Stimulated activated naive CD8-positive, alpha-beta T cell treated with anti-CD3 and anti-CD28 coated beads, Interleukin-15, Interleukin-2, amounts not matched to agents 100 U/mL and 50 U/mL, for 24 hours (primary cell): ENCODE measurements at places on chromosomes 3 and 15.

- DNase-seq, result peak; percentile 3
These were observed 30.4 kb downstream of the GOLGA6L2 start for GRCh38 chr15:23416349-23417276.

GRCh38 chr15:98657721-98658120 is 9.4 kb downstream of the IGF1R start:
- DNase-seq, result no peak

- DNase-seq, result no peak
These were observed 47.0 kb downstream of the MAP2K1 start for GRCh38 chr15:66433726-66434125.

- DNase-seq, result no peak
These were observed 168.1 kb upstream of the LRRN1 start for GRCh38 chr3:3631114-3631513.

- DNase-seq, result no peak
These were observed 28.2 kb downstream of the PPP4R2 start for GRCh38 chr3:73024836-73025235.

GRCh38 chr3:47384425-47384824 is 3.6 kb downstream of the PTPN23 start:
- DNase-seq, result no peak

DNA sequence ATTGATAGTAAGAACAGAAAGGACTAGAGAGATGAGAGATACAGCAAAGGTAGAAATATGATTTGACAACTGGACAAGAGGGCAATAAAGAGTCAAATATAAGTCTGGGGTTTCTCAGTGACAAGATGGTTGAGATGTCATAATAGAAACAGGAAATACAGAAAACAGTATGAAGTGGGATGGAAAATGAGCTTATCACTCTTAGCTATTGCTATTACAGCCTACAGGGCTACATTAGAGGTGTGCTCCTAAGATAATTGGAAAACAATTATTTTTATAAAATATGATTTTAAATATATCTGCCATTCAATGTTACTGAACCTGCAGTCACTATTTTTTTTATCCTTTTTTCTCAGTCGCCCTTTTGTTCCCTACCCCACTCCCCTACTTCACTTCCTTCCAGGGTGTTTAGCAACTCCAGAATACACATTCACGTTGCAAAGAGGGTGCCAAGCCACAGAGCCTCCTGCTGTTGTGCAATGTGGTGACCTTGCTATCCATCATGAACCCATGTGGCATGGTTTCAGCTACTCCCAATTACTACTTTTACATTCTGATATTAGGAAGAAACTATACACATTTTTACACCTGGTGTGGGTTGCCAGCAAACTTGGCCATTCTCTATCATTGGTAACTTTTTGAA is 6.0 kb downstream of the NRG4 start:
- DNase-seq, result no peak

DNA sequence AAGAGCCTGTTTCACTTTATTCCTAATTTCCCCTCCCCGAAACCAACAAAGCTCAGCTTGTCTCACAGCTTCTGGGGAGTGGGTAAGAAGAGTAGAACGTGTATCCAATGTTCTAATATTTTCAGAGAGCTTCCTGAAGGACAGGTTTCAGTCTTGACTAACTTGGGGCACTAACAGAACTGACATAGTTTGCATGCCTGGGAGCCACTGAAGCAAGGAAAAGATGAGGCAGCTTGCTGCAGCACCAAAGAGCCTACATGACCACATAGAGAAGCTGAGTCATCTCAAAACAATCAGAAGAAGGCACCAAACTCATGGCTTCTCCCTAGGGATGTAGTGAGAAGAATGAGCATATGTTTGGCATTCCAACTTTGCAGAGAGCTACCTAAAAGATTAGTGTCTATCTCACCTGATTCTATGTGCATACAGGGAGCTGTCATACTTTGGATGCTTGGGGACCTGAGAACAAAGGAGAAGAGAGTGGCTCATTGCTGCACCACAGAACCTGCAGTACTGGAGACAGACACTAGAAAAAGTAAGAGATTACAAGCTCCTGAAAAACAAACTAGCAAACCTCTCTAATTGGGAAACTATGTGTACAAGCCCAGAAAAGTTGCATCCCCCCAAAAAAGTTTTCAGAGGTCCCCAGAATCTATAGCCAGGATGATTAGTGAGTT is 86.9 kb downstream of the DCLK3 start:
- no peak for DNase-seq

- no peak for DNase-seq
These were observed 866 bp downstream of the SLC49A4 start for GRCh38 chr3:122795674-122796195.

- no peak for DNase-seq
These were observed 148.0 kb upstream of the NR2E3 start for GRCh38 chr15:71662306-71662705.

- DNase-seq, result no peak
These were observed 8.9 kb downstream of the OXTR start for GRCh38 chr3:8760506-8760905.

- no peak for DNase-seq
These were observed 96.7 kb upstream of the TP63 start for GRCh38 chr3:189534531-189534930.

DNA sequence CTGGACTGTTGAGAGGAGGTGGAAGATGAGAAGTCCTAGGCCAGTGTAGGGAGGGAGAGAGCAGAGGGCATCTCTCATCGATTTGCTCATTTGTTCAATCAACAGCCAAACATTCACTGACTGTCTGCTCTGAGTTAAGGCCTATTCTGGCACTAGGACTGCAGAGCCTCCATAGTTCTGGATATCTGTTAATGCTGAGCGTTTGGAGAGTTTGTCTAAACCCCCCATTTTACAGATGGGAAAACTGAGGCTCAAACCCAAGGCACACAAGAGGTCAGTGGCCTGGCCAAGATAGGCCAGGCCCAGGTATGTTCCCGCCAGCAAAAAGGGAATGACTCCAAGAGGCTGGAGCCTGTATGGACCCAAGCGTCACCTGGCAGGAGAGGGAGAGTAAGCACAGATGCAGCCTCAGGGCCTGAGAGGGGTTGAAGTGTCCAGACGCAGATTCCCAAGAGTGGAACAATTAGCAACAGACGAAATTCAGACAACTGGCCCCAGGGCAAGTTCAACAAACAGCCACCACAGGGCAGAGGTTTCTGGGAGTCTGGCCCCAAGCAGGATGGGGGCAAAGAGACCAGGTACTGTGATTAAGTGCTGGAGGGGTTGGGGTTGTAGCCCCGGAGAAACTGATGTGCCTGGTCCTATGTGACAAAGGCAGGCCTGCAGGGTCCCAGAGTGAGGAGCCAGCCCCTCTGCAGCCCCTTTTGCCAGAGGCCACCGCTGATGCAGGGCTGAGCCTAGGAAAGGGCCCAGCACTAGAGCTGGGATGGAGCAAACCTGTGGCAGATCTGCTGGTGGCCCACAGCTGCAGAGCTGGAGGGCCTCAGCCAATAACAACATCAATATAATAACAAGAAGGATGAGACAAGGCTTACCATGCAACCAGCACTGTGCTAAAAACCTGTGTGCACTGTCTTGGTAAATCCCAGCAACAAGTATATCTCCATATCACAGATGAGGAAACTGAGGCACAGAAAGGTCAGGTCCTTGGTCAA is 245.1 kb upstream of the TLE3 start:
- DNase-seq, result no peak

- DNase-seq, result no peak
These were observed 2.9 kb upstream of the TFG start for GRCh38 chr3:100706365-100706764.

- no peak for DNase-seq
These were observed 58.1 kb downstream of the SLC6A6 start for GRCh38 chr3:14460342-14461005.

GRCh38 chr3:48026951-48027908 is 11.0 kb upstream of the MAP4 start:
- no peak for DNase-seq

- no peak for DNase-seq
These were observed 70.4 kb downstream of the FOXP1 start for GRCh38 chr3:71513081-71513480.

- DNase-seq, result no peak
These were observed 56.6 kb downstream of the CEP63 start for GRCh38 chr3:134542287-134542958.
